NCI-H1048 (cell line): ENCODE measurements at places on chromosomes 11 and 22.

DNA sequence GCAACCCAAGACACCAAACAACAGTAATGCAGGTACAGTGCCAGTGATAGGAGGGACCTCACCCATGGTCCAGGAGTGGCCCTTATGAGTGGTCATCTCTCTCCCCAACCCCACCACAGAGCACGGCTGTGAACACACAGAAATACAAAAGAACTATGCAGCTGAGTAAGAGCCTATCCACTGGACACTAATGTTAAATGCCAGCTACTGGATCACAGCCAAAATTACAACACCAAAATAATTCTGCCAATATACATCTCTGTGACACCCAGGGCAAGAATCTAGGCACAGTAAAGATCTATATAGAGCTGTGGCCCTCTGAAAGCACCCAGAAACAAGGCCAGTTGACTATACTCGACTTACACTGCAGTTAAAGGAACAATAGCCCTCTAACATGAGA lies 22.8 kb upstream of the GPR83 start:
- DNase-seq = no peak

GRCh38 chr22:23682077-23682476 lies 8.7 kb upstream of the RGL4 start:
- no peak for DNase-seq

- no peak for DNase-seq
Observed at GRCh38 chr11:46315783-46316563, 31.3 kb upstream of the DGKZ start.

DNA sequence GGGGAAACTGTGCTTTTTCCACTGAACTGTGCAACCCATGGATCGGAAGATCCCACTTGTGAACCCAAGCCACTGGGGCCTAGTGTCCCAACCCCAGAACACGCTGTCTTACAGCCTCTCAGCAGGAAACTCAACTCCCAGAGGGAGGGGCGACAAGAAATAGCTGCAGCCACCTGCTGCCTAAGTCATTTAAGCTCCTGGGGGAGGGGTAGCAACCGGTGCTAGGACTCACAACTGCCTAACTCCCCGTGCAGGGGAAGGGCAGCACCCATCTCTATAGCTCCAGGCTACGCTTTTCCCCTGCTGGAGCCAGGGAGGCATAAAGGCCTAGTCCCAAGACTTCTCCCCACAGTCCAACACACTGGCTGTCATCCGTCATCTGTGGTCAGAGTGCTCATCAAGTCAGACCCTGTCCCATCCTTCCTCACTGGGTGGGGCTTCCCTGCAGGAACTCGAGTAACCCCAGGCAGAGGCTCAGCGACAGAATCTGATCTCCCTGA lies 363.0 kb downstream of the LUZP2 start:
- DNase-seq = no peak

DNA sequence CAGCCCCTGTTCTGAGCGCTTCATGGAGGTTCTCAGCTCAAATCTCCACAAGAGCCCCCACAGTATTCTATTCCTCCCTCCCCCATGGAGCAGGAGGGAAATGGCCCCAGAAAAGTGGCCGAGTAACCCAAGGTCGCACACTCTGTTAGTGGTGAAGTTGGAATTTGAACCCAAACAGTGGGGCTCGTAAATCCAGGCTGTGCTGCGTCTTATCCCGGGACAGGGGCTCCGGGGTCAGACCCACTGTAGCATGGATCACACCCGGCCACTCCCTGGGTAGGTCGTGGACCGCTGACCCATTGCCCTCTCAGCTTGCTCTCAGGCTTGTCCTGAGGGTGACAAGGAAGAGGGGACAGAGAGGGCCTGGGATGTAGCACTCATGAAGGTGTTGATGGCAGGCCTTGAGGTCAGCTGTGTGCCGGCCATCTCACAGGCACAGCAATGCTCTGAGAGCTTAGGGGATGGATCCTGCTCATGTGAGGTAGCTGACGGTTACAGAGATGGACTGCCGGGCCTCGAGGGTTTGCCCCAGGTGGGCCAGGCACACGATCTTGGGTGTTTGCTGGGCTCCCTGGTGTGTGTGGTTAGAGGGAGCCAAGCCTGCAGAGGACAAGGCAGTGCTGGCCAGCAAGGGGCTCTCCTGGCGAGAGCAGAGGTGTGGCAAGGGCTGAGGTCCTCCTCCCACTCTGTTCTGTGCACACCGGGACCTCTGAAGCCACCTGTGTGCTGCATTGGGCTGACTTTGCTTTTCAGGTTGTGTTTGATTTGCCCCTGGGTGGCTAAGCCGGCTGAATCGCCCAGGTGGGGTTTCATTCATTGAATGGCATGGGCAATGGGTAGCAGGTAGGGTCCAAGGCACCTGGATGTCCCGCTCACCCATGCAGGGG lies 2.3 kb upstream of the FGF19 start:
- no peak for DNase-seq

DNA sequence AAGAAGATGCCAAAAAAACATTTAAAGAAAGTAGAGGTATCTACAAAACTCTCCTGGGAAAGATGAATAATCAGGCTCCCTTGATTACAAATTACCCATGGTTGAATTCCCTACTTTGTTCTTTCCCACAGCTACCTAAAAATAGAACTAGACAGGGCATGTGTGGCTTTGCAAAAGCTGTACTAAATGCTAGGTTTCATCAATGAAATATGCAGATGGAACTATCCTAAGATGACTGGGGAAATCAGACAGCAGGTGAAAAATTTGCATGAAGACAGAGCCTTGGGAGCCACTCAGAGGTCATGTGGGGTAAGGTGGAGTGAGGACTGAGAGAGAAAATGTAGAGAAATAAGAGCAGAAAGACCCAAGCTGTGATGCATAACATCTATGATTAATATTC lies 14.7 kb downstream of the LAYN start:
- DNase-seq = no peak

DNA sequence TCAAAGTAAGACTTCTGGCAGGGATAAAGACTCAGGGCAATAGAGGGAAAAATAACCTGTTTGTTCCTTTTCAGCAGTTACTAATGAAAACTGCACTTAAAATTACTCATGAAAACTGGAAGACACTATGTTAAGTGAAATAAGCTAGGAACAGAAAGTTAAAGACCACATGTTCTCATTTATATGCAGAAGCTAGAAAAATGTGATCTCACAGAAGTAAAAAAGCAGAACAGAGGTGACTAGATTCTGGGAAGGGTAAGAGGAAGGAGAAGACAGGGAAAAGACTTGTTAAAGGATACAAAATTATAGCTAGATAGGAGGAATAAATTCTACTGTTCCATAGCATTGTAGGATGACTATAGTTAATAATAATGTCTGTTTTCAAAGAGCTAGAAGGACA lies 22.2 kb downstream of the HPS5 start:
- DNase-seq = no peak
